ENCODE measurements at places on chromosomes 11 and 22.

DNA sequence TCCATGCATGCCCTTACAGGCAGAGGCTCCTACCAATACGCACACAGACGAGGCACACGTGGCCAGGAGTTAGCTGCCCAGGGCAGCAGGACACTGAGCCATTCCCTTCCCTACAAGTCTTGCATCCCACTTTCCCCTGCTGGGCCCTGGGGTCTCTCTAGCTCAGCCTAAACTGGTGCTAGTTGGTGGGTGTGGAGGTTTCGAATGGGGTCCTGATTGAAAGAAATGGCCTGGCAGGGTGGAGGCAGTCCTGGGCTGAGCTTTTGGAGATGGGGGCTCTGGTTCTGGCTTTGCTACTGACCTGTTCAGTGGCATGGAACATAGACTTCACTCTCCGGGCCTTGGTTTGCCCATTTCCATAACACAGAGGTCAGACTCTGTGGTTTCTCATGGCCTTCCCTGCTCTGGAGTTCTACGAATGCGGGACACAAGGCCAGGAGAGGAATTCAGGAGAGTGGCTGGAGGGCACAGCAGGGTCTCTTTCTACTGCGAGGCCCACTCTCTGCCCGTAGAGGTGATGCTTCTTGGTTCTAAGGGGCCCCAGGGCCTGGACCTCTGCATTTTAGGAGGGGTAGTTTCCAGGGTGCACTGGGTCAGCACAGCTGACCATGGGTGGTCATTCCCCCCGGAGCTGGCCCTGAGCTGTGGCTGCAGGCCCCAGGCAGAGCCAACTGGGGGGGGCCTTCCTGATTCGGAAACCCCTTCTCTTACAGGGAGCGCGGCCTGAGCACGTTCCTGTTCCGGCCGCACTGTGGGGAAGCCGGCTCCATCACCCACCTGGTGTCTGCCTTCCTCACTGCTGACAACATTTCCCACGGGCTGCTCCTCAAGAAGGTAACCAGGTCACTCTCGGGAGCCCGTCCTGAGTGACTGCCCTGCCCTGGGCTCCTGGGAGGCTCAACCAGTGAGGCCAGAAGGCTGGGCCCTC, 40.0 kb downstream of the RNF141 start:
- no peak for DNase-seq

DNA sequence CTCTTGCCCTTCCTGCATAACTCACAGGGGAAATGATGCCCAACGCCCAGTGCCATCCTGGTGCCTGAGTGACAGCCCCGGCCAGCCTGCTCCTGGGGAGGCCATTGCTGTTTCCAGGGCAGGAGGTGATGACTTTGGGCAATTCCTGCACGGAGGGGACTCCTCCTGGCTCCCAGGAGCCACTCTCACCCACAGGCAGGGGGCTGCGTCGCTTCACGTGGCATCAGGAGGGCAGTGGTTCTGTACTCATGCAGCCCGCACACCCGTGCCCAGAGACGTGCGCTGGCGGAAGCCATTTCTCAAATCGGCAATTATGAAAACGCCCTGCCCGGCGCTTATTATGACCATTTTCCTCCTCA, 272.3 kb downstream of the CTTN start:
- DNase-seq: no peak

GRCh38 chr11:76773921-76774361, 9.2 kb upstream of the TSKU start:
- DNase-seq: no peak

DNA sequence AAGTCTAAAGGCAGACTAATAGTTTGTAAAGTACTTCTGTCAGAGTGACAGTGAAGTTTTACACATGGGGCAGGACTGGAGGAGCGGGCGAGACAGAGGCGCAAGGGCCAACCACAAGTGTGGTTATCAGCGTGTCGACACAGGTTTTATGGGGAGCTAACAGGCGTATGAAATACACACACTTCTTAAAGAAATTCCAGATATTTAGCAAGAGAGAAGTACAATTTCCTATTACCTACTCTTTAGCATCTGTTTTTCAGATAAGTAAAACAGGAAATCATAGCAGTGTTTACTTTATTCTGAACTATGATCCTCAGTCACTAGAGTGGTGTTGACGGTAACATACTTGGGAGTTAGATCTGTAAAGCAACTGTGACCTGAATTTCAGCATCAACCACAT, 22.5 kb downstream of the VSIG10L2 start:
- no peak for DNase-seq

GRCh38 chr11:125313271-125314219, 149.0 kb downstream of the PKNOX2 start:
- DNase-seq: no peak

- no peak for DNase-seq
Observed at GRCh38 chr11:88102598-88102934, 72.7 kb downstream of the RAB38 start.

- no peak for DNase-seq
Observed at GRCh38 chr11:14336507-14337503, 22.2 kb downstream of the RRAS2 start.

GRCh38 chr11:38498721-38499120, 1900.7 kb upstream of the RAG2 start:
- DNase-seq: no peak

DNA sequence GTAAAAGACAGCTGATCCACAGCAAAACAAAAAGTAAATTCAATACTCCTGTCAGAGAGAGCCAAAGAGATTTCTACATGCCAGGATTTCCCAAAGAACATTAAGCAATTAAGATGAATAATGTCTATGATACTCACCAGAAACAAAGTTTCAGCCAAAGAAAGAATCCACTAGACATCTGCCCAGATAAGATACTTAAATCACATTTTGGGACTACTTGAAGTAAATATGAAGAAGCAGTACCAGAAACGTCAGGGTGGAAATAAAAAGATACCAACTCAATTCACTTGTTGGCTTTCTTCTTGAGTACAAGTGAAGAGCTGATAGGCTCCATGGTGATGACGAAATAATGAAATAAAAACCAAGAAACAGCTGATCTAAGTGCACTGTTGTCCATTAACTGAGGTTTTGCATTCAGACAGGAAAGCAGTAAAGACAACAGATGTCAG, 31.6 kb upstream of the ARHGAP32 start:
- DNase-seq: no peak

GRCh38 chr22:42808521-42808920, 48.6 kb downstream of the ARFGAP3 start:
- DNase-seq: no peak

- no peak for DNase-seq
Observed at GRCh38 chr11:16604794-16605388, 133.6 kb upstream of the C11orf58 start.

GRCh38 chr11:73439002-73439843, 63.0 kb downstream of the RELT start:
- DNase-seq: no peak

DNA sequence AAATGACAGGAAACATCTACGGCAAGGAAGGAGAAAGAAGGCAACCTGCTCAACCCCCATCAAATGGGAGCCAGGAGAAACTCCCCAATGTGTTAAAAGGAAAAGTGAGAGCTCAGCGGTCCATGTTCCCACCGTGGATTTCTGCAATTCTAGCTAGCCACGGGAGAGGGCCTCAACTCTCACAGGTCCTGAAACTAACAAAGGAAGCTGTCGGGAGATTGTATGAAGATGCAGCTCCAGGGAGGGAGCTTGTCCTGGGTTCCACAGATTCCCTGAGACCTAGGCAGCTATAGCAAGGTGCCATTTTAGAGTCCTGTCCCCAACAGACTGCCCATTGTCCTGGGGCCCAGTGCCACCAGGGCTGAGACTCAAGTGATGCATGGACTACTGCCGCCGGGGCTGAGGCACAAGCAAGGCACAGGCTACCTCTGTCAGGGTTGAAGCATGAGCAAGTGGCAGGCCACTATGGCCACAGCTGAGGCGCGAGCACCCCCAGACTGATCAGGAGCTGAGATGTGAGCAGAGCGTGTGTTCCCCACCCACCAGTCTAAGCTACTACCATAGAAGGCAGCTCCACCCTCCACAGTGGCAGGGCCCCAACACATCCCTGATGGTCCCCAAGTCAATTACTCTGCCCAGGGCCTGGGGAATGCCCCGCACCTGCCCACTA, 31.3 kb downstream of the RSF1 start:
- no peak for DNase-seq

GRCh38 chr22:41015003-41015402, 63.8 kb downstream of the RBX1 start:
- no peak for DNase-seq

GRCh38 chr11:8365216-8365941, 101.7 kb upstream of the LMO1 start:
- DNase-seq: no peak

GRCh38 chr11:85923455-85923854, 68.3 kb downstream of the CCDC83 start:
- no peak for DNase-seq

DNA sequence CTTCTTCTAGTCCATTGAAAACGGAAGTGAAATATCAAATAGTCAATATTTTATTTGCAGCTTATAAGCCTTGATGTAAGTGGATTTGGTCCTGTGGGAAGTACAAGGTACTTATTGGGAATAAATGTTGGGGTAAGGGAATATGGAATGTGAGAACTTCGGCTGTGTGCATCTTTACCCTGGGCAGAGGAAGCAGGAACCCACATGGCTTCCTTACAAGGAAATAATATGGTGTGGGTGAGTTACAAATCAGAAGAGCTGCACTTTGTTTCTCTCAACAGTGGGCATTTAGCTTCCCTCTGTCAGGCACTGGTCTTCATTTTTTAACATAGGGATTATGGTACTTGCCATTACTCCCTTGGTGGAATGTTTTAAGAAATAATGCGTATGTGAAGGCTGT, 77.9 kb downstream of the SCN3B start:
- DNase-seq: no peak

GRCh38 chr11:95101935-95102334, 12.3 kb downstream of the ENDOD1 start:
- DNase-seq: no peak

- DNase-seq: no peak
Observed at GRCh38 chr11:60328460-60328859, 1.4 kb downstream of the MS4A6E start.

DNA sequence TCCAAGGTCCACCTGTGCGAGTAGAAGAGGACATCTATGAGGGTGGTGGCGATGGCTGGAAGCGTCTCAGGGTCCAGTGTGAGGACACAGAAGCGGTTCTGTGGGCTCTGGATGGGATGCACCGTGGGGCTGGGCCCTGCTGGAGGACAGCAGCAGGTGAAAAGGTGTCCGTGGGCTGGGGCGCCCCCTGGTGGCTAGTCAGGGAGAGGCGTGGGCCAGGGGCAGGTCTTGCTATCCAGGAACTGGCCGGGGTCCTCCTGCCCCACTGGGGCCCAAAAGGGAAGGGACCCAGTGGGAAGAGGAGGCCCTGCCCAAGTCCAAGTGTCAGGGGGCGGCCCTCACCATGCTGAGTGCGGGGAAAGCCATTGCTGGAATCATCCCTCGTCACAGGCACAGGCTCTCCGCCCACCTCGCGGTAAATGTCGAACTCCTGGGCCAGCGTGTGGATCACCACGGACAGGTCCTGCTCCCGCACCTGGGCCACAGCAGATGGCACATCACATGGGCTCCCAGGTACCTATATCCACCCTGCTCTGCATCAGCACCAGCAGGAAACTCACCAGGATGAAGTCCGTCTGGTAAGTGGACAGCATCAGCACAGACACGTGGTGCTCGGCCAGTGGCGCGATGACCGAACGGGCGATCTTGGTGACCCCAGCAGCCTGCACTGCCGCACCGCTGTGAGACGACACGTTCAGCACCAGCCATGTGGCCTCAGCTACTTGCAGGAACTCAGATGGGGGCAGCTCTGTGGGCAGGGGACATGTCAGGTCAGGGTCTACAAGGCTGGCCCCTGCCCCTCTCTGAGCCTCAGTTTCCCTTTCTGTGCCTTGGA, 2.3 kb downstream of the CASTOR1 start:
- peak; percentile 29 for DNase-seq

DNA sequence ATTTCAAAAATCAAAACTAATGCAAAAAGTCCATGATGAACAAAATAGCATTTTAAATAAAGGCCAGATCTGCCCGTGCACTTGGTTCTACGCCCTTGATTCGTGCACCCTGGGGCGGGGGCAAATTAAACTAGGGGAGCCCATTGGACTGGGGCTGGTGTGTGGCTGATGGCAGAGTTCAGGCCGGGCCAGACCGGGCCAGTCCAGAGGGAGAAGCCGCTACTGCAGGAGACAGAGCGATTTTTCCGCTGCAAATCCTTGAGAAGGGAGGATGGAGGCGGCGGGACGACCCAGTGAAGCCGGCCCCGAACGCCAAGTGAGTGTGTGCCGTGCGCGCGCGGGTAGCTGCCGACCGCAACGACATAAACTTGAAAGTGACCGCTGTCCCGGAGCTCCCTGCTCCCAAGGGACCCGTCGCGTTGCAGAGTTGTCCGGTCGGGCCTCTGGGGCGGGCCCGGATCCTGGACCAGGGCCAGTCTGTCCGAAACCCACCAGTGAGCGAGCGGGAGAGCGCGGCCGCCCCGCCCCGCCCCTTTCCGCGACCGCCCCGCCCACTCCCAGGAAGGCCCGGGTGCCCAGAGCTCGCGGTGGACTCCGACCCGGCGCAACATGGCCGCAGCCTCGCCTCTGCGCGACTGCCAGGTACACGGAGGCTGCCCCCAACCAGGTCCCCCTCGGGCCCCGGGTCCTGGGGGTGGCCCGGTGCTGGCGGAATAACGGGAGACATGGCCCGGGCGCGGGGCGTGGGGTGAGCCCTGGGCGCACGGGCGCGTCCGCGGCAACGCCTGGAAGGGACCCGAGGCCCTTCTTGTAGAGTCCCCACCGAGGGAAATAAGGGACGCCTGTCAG, at the start of gene TTC38:
Gene TTC38 (plus strand): TSS at position 578 of the 849 bp plus-strand sequence. CDS start 32 bp downstream, at position 610.
- DNase-seq: peak; percentile 85

- no peak for DNase-seq
Observed at GRCh38 chr11:69130654-69131053, 25.1 kb upstream of the SMIM38 start.

GRCh38 chr11:122843281-122844141, 5.2 kb downstream of the CRTAM start:
- DNase-seq: no peak

DNA sequence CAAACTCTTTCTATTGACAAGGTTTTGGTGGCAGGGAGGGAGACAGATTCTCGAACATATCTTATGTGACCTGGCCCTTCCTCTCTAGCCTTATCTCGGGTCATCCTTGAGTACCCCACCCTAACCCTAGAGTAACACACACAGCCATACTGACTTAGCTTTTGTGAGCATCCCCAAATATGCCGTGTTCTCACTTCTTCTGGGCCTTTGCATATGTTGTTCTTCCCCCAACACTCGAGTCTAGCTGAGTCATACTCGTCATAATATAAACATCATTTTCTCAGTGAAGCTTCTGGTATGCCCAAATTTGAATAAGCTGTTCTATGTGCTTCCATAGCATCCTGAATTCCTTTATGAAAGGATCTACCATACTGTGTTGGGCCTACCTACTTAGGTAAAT, 8.0 kb downstream of the TTC17 start:
- no peak for DNase-seq

GRCh38 chr22:42296381-42296853, 26.0 kb upstream of the TCF20 start:
- DNase-seq: peak; percentile 74

DNA sequence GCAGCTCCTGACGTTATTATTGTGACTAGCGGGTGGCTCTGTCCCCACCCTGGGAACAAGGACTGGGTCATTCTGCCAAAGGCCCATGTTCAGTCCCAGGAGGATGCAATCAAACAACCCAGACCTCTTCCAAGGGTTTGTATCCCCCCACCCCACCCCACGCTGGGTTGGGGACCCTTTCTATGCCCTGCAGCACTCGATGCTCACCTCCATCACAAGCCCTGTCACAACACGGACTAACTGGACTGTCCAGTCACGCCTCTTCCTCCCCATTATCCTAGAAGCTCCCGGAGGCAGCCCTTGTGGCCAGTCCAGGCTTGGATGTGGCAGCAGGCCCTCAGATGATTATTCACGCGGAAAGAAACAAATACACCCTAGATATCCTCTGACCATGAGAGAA, 3.7 kb downstream of the SHANK2 start:
- DNase-seq: no peak
